Activated CD4-positive, alpha-beta T cell treated with anti-CD3 and anti-CD28 coated beads, Interleukin-2, Interleukin-4, amounts not matched to agents 100 ng/mL and 50 ng/mL, durations not matched to agents 16 hours and 8 hours (primary cell): ENCODE measurements at places on chromosomes 7 and 10.

GRCh38 chr7:139918480-139918879, 89.4 kb downstream of the TBXAS1 start:
- DNase-seq: no peak

GRCh38 chr7:128379900-128380479, 18.5 kb upstream of the PRRT4 start:
- no peak for DNase-seq

DNA sequence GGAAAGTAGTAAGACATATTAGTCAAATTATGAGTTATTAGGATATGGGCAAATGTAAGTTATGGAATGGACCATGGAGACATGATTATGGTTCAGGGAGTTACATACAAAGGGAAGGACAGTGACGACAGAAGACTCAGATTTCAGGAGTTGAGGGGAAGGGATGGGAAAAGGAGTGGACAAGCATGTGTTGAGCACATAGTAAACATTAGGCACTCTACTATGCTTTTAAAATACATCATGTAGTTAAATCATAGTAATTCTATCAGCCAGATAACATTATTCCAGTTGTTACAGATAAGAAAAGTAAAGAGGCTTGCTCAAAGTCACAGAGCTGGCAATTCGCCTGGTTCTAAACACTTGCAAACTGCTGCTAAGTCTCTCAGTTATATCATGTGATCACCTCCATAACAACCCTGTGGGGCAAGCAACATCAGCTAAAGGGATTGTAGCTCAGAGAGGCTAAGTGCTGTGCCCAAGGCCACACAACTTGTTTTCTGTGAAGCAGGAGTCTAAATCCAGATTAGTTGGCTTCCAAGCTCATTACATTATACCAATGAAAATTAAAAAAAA, 115.2 kb upstream of the MDFIC start:
- no peak for DNase-seq

GRCh38 chr7:134694299-134694698, 47.6 kb downstream of the BPGM start:
- no peak for DNase-seq

- no peak for DNase-seq
Observed at GRCh38 chr10:96137567-96137966, 7.5 kb downstream of the ZNF518A start.
